Fibroblast of skin of scalp (primary cell): ENCODE measurements at places on chromosomes 5 and 9.

DNA sequence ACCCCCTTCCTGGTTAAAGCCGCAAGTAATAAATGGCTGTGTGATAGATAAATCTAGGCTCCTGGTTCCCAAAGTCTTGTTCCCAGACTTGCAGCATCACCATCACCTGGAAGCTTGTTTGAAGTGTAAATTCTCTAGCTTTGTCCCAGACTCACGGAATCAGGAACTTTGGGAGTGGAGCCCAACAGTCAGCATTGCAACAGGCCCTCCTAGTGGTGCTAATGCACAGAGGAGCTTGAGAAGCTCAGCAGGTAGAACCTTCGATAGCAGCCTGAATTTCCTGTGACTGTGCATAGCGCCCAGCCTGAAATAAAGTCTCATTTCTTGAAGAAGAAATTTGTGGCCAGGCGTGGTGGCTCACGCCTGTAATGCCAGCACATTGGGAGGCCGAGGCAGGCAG lies 30.3 kb upstream of the MELK start:
- no peak for DNase-seq

DNA sequence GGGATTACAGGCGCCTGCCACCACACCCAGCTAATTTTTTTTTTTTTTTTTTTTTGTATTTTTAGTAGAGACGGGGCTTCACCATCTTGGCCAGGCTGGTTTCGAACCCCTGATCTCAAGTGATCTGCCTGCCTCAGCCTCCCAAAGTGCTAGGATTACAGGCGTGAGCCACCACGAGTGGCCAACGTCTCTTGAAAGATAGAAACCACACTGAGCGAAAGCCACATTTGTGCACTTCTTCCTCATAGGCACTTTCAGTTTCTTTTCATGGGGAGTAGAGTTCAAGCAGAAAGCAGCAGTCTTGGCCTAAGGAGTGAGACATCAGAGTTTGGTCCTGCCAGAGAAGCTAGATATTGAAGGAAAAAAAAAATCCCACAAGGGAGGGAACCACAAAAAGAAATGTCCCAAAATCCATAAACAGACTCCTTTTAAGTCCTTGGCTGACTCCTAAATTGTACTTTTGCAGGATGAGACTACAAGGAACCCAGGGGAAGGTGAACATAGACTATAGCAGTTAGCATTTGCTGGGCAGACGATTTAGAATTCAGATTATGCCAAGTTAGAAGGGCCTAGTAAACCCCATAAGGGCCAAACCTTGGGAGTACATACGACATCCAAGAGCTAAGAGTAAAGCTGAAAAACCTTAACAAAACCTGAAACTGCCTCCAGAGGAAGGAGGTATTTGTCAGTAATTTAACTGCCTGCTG lies 43.9 kb upstream of the GLIPR2 start:
- no peak for DNase-seq

- DNase-seq: no peak
Observed at GRCh38 chr5:50564079-50564478, 102.4 kb upstream of the PARP8 start.

DNA sequence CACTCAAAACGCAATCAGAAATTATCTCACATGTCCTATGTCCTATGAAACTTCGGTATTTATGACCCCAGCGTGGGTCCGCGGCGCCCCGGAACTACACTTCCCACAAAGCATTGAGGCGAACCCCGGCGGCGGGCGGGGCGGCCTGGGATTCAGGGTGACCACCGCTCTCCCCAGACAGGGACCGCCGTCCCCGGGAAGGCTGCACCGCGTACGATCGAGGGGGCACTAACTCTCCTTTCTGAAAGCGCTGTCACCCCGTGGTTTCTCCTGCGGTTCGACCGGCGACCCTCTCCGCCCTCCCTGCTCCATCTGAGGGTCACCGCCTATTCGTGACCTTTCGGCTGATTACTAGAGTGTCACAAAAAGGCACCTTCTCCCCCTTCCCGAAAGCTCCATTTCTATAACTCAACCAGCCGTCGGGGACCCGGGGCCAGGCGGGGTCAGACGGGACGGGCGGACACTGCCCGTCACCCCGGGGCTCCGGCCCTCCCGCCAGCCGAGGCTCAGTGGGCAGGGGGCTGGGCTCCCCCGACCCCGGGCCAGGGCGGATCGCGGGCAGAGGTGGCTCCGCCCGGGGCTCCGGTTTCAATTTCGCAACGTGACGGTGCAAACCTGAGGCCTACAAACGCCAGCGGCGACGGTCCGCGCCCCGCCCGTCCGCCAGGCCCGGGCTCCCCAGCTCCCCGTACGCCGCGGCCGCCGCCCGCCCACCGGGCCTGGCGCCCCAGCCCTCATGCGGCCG lies 1.3 kb downstream of the ECPAS start:
- peak; percentile 61 for DNase-seq

DNA sequence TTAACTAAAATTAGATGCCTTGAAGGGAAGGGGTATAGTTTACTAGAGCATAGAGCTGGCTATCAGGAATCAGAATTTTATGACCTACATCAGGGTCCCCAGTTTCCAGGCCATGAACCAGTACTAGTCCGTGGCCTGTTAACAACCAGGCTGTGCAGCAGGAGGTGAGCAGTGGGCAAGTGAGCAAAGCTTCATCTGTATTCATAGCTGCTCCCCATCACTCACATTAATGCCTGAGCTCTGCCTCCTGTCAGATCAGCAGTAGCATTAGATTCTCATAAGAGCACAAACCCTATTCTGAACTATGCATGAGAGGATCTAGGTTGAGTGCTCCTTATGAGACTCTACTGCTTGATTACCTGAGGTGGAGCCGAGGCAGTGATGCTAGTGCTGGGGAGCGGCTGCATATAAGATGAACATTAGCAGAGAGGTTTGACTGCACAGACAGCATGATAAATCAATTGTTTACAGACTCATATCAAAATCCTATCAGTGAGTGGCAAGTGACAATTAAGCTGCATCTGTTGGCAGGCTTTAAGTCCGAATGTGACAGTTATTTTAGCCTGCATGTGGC lies 44.6 kb downstream of the TAF11L14 start:
- no peak for DNase-seq

- peak; percentile 64 for DNase-seq
Observed at GRCh38 chr5:124744170-124744971, 2.1 kb downstream of the ZNF608 start.
